ENCODE measurements at places on chromosomes 11 and 22.
A peak's percentile ranks its signal among the peaks of the same experiment; 100 is the strongest.

DNA sequence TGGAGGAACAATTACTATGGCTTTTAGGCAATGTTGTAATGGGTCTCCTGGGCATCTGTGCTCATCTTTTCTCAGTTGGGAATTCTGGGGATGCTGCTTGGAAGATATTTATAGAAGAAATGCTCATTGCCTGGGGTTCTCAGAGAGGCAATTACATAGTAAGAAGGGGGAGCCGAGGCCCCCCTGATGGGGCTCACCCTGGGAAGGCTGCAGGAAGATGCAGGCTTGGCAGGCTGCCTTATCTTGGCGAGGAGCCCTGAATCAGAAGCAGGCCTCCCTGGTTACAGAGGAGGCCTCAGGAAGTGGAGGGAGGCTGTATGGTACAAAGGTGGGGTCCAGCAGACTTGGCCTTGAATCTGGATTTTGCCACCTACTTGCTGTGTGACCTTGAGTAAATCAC lies 60.6 kb upstream of the CRYBB3 start:
- no peak for DNase-seq

GRCh38 chr11:38952698-38953097 lies 2354.7 kb upstream of the RAG2 start:
- no peak for DNase-seq

DNA sequence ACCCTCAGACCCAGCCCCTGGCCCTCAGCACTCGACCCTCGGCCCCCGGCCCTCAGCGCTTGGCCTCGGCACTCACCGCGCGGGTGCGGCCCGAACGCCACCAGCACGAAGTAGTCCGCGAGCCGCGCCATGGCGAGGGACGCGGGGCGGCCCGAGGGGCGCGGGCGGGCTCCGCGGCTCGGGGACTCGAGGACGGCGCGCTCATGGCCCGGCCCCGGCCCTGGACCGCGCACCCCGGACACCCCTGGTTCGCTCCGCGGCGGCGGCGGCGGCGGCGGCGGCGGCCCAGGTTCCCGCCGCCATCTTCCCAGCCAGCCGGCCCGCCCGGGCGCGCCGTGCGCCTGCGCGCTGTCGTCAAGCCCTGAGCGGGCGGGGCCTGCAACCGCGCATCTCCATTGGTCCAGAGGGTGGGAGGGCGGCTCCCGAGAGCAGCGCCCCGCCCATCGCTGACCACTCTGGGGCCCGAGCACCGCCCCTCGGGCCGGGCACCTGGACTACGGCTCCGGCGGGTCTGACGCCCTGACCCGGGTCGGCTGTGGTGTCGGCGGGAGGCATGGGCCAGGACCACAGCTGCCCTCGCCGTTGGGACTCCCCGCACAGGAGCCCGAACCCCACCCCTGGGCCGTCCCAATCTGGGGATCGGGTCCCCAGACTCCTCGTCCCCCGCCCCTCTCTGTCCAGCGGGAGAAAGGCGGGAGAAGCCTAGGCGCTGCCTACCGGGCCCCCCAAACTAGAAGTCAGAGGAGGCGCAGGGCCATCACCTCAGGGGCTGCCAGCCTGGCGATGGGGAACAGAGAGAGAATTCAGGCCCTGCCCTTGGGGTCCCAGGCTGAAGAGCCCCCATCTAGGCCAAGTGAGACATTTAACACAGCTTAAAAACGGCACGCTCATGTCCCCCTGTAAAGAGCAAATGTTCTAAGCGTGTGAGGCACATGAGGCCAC lies at the start of gene SBF1:
Gene SBF1 (minus strand): TSS at position 326 of the 942 bp plus-strand sequence. CDS start 195 bp downstream, at position 131.
- DNase-seq, result peak; percentile 87

DNA sequence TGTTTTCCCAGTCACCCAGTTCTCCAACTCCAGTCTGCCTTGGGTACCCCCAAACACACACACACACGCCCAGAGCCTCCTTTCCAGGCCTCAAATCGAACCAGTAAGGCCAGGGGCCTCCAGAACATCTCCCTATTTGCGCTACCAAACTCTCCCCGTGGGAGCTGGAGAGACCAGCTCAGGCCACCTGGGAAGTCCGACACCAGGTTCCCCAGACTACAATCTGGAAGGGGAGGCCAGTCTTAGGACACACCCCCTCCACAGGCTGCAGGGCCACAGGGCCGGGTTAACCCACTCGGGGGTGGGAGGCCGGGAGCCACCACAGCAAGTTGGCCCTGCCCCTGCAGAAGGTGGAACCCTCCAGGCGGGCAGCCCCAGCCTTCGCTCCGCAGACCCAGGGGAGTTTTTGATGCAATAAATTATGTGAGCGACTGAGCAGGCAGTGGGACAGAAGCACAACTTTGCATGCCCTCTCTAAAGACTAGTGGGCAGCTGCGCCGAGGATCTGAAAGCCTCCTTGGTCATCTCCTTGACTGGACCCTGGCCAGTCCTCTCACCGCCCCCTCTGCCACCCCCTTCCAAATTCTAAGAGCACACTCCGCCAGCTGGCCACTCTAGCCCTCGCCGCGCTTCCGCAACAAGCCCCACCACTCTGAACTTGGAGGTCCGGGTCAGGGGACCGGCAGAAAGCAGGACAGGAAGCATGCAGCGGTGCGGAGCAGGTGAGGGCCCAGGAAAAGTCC lies 2.8 kb downstream of the IGF2 start:
- DNase-seq, result no peak

DNA sequence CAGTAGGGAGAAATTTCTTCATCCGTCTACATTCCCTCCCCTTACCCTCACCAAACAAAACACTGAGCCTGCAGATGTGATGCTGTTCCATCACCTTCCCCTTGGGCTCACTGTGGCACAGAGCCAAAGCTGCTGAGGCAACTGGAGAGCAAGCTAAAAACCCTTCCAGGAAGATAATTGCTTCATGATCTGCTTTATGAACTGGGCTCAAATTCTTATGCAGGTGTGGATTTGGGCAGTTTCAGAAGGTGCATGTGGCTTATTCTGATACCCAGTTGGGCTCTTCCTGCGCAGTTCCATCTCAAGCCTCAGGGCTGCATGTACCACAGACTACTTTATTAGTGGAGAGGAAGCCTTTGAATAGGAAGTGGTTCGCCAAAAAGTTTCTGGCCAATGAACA lies 58.3 kb downstream of the AAMDC start:
- no peak for DNase-seq

DNA sequence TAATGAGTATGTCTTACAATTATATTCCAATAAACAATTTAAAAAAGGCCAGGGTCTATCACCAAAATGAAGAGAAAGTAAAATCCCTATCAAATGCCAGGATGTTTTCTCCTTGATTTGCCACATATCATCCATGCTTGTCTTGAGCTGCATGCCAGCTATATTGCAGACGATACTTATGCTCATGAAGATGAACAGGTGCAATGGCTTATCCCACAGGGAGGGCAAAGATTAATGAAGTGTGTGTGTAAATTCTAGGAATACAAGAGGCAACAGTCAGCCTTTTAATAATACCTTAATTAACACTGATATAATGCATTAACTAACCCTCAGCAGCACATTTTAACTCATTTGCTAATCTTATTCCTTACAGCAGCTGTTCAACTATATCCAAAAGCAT lies 850.5 kb downstream of the KCNA4 start:
- no peak for DNase-seq

DNA sequence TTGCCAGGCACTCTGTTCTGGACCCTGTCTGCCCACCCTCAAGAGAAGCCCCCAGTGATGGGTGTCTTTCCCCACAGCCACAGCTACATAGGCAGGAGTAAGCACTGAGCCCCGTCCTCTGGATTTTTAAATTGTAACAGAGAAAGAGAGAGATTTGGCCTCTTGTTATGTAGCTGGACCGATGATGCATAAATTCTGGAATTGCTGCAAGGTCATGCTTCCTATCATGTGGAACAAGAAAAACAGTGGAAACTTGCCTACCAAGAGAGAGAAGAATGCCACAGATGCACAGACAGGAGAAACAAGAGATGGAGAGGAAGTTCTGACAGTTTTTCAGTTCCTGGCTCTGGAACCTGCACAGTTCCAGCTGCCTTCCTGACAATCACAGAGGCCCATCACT lies 150.2 kb downstream of the ETS1 start:
- DNase-seq, result no peak

DNA sequence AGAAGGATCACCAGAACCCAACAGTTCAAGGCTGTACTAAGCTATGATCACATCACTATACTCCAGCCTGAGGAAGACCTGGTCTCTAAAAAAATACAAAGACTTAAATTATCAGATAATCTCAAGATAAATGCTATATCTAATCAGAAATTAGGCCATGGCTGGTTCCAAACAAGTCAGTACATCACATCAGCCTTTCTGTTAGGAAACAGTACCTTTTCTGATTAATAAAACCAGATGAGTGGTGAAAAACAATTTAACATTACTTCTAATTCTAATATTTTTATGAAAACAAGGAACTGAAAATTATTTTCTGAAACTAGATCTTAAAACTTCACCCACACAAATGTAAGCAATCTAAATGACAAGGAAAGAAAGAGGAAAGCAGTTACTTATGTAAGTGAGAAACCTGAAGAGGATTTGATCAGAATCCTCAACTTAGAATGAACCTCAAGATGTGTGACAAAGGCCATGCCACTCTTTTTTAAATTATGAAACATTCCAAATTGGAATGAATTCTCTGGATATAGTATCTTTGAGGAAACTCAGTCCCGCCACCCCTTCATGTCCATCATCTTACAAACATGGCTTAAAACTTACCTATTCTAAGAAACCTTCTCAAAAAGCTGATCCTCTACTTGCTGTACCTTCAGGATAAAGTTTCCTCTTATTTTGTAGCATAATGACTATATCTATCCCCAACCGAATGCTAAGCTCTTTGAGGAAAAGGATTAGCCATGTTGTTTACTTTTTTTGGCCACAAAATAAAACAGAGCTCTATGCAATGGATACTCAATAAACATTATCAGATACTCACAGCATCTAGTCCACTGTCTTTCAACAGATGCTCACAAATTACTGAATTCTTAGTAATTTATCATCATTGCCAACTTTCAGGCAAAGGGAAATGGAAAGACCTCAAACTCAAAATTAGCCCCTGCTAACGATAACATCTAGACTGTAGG lies 132.0 kb downstream of the MRTFA start:
- DNase-seq, result no peak

- DNase-seq, result no peak
Observed at GRCh38 chr22:37206841-37207821, 5.1 kb downstream of the SSTR3 start.

Data from CD4-positive, alpha-beta T cell treated with Interleukin-6 at 100 ng/mL for 8 hours (primary cell).